ENCODE measurements at places on chromosomes 5 and 9.

DNA sequence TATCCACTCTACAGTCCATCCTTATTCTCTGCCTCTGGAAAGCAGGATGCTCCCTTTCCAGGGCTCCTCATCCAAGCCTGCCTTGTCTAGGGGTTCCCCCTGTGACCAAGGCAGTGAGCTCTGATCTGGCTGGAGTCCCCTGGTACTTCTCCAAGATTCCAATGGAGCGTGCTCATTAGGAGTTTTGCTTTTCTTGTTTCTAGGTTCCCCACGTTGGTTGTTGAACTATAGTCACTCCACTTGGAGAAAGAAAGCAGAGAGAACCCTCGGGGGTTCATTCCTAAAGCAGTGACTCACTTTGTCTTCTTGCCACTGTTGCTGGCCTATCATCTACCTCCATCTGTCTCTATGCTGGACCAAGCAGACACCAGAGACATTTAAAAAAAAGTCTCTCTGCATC, 192.6 kb downstream of the TLE4 start:
- DNase-seq = no peak

- DNase-seq = no peak
Measured at GRCh38 chr9:111992523-111992922, 95.9 kb downstream of the UGCG start.

- DNase-seq = no peak
Measured at GRCh38 chr5:138833080-138833479, 42.1 kb downstream of the LRRTM2 start.

DNA sequence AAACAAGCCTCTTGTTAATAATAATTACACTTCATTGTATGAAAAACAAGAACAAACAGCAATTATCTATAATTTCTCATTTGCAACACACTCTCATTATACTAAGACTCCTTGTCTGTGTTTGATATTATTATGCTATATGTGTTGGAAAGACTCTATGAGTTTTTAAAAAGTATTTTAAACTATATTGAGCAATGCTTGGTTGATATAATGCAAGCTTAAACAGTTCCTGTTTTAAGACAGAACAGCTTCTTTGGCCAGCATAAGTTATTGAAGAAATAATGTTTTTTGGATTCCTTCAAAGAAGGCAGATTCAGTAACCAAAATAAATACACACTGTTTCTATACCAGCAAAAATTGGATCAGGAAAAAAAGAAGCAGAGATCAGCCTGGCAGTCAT, 871.4 kb downstream of the MAT2B start:
- DNase-seq = no peak

DNA sequence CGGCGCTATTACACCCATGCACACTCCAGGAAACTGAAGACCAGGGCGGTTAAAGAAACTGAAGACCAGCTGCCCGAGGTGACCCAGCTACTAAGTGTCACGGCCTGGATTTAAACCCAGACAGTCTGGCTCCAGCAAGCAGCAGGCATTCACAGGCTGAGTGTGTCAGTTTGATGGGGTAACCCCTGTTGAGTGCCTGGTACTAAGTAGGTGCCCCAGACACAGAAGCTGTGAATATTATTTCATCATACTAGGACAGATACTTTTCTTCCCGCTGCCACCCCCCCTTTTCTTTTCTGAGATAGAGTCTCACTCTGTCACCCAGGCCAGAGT, 7.3 kb downstream of the ENG start:
- DNase-seq = no peak
